Aorta (tissue), 5 donors: ENCODE measurements at places on chromosomes 4 and X.

- H3K4me1 ChIP-seq: no peaks in the 10 kb centered on the region
Measured at GRCh38 chr4:73765296-73765695, 24.9 kb downstream of the CXCL8 start.

DNA sequence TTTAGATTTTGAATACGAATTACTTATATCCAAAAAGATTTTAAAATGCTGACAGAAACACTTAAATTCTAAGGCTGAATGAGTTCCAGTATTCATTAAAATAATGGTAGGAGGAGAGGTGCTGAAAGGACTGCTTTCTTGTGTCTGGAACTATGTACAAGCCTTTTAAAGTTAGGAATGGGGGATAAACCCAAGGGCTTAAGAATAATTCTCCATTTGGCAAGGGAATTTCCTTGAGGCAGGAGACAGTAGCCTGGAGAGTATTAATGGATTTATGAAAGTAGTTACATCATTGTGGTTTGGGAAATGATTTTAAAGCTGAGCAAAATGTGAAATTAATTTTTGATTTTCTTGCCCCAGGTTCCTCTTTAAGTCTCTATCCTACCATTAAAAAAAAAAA lies 266.5 kb upstream of the KCNIP4 start:
- no peak for DNase-seq
- no peaks in the 10 kb centered on the region for H3K36me3 ChIP-seq
- H3K27me3 ChIP-seq: no peaks in the 10 kb centered on the region
- no peak overlapping the region for H3K4me3 ChIP-seq

DNA sequence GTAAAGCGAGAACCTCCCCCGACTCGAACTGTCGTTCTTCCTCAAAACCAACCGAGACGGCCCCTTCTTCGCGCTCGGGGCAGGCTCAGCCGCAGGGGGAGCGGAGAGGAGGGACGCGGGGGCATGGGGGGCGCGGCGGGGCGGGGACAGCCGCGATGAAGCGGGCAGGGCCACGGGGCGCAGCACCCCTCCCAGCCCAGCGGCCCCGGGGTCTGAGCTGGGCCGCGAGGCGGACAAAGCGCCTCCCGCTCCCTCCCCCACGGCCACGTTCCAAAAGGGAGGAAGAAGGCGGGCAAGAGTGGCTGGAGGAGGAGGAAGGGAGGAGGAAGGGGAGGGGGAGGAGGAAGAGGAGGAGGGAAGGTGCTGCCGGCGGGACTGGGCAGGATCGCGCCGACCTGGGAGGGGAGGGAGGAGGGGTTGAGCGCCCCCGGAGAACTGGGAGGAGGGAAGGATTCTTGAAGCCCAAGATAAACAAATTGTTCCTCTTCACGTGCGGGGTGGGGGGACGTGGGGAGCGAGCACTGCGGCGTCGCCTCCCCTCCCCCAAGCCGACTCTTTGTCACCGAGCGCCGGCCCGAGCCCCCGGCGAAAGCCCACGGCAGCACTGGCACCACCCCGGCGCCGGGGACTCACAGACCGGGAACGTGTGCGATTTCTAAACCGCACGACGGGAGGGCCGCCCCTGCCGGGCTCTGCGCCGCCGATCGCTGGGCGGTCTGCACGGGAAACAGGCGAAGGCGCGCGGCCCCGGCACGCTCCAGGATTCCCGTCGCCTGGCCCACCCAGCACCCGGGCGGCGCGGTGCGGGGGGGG lies 2.9 kb downstream of the MAML3 start:
- H3K36me3 ChIP-seq: no peaks in the 10 kb centered on the region
- DNase-seq: peak; percentile 94
- H3K27me3 ChIP-seq: no peaks in the 10 kb centered on the region
- peak overlapping the region; percentile 92 for H3K27ac ChIP-seq
- H3K4me3 ChIP-seq: peak overlapping the region; percentile 94
- H3K4me1 ChIP-seq: no peaks in the 10 kb centered on the region

- no peak overlapping the region for H3K4me3 ChIP-seq
- peaks cover 12% of the 10 kb centered on the region for H3K4me1 ChIP-seq
- no peaks in the 10 kb centered on the region for H3K36me3 ChIP-seq
Measured at GRCh38 chr4:168878623-168879022, 131.4 kb downstream of the CBR4 start.

- H3K36me3 ChIP-seq: no peaks in the 10 kb centered on the region
- DNase-seq: no peak
Measured at GRCh38 chr4:101599620-101600019, 190.9 kb upstream of the BANK1 start.

DNA sequence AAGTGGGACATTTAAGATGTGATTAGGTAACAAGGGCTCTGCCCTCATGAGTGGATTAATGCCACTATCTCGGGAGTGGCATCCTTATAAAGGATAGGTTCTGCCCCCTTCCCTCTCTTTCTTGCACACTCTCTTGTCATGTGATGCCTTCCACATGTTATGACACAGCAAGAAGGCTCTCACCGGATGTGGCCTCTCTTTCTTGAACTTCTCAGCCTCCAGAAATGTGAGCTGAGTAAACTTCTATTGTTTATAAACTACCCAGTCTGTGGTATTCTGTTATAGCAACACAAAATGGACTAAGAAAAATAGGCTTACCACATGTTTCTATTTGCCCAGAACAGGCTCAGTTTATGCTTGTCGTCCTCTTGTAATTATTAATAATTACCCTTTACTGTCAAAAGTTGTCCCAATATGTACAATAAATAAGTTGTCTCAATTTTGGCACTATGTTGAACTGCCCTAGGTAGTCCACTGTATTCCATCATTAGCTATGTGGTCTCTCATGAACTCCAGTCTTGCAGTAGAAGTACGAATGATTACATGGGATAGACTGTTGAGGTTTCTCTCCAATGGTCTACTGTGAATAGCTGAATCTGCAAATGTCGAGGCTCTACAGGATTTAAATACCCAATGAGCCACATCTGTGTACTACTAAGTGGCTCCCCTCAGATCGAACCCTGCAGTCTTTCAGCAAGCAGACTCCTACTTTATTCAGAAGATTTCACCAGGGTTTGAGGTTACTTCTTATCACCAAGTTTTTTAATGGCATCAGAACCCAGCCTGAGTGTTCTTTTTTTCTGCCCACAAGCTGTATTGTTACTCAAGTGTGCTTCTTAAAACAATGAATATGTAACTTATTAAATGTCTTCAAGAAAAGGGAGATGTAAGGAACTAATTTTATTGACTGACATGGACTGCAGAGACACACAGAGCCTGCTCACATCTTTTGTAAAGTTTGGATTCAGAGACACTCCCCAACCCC lies 102.0 kb upstream of the LEF1 start:
- no peak for DNase-seq
- no peak overlapping the region for H3K4me3 ChIP-seq
- no peaks in the 10 kb centered on the region for H3K4me1 ChIP-seq
- no peak overlapping the region for H3K27ac ChIP-seq
- H3K36me3 ChIP-seq: no peaks in the 10 kb centered on the region

GRCh38 chrX:131565909-131566308 lies 22.0 kb downstream of the OR13H1 start:
- H3K27me3 ChIP-seq: no peaks in the 10 kb centered on the region
- no peak overlapping the region for H3K27ac ChIP-seq
- no peaks in the 10 kb centered on the region for H3K4me1 ChIP-seq
- H3K36me3 ChIP-seq: no peaks in the 10 kb centered on the region
- DNase-seq: no peak
- no peak overlapping the region for H3K4me3 ChIP-seq

DNA sequence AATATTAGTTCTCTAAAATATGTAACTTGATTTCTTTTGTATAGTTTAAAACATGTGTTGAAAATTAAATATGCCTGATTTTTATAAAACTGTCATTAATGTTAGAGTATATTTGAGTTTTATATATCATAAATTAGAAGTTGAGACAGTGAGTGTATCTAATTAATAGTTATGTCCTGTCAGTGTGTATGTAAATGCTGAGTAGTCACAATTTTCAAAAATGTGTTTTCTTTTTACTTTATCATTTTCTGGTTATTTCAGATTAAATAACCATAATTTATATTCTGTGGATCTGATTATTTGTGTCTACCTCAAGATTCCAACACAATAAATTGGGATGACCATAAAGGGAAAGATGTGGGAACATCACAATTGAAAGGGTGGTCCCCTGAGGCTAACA lies 82.7 kb upstream of the CXXC4 start:
- H3K36me3 ChIP-seq: no peaks in the 10 kb centered on the region
- H3K27ac ChIP-seq: no peak overlapping the region
- no peaks in the 10 kb centered on the region for H3K4me1 ChIP-seq
- H3K27me3 ChIP-seq: no peaks in the 10 kb centered on the region

DNA sequence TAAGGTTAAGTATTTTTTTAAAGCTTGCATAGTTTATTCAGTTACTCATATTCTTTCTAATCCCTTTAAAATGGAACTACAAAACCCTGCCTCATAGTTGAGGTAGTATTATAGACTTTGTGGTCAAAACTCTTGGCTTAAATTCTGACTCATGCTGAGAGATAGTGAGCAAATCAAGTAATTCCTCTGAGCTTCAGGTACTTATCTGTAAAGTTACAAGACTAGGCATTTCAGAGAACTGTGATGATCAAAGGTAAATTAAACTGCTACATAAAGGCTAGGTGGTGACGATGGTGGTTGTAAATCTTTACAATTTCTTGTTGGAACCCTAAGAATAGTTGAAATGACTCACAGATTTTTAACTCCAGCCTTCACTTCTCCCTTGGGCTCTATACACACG lies 3.2 kb upstream of the CLOCK start:
- no peaks in the 10 kb centered on the region for H3K36me3 ChIP-seq
- H3K4me1 ChIP-seq: no peaks in the 10 kb centered on the region
- no peak for DNase-seq
- no peak overlapping the region for H3K27ac ChIP-seq
- H3K27me3 ChIP-seq: no peaks in the 10 kb centered on the region

DNA sequence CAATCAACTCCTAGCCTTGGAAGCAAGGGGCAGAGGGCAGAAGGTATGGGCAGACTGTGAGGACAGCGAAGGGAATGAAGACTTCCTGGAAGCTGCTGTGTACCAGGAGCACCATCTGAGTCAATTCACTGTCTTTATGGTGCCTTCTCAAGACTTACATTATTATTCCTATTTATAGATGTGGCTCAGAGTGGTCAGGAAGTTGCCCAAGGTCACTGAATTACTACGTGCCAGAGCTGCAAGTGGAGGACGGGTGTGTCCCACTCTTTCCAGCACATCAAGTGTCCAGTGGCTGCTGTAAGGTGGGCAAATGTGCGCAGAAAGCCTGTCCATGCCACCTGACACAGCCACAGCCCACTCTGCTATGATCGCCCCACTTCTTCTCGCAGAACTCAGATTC lies 32.0 kb downstream of the SMPX start:
- H3K4me3 ChIP-seq: no peak overlapping the region
- H3K36me3 ChIP-seq: no peaks in the 10 kb centered on the region
- no peaks in the 10 kb centered on the region for H3K27me3 ChIP-seq
- H3K4me1 ChIP-seq: no peaks in the 10 kb centered on the region

GRCh38 chrX:74835566-74835965 lies 89.7 kb downstream of the NEXMIF start:
- no peak overlapping the region for H3K27ac ChIP-seq
- no peaks in the 10 kb centered on the region for H3K36me3 ChIP-seq
- H3K27me3 ChIP-seq: no peaks in the 10 kb centered on the region

- H3K27me3 ChIP-seq: no peaks in the 10 kb centered on the region
- peak; percentile 26 for DNase-seq
- H3K36me3 ChIP-seq: no peaks in the 10 kb centered on the region
Measured at GRCh38 chr4:1590244-1590643, 93.9 kb downstream of the FAM53A start.

DNA sequence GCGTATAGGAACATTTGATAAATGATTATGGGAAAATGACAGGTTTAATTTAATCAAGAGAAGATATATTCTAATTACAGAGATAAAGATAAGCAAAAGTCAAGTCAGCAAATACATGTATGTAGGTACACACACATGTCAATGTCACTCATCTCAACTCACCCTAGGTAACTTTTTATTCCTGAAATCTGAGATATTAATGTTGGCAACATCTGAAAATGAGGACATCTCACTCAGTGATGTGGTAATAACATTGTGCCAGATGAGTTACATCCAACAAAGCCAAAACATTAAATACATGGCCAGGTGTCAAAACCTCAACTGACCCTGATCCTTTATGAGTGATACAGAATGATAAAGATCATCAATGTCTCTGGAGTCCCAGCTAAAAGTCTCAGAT lies 363.3 kb upstream of the F9 start:
- no peak overlapping the region for H3K4me3 ChIP-seq
- DNase-seq: no peak
- no peak overlapping the region for H3K27ac ChIP-seq
- no peaks in the 10 kb centered on the region for H3K27me3 ChIP-seq

DNA sequence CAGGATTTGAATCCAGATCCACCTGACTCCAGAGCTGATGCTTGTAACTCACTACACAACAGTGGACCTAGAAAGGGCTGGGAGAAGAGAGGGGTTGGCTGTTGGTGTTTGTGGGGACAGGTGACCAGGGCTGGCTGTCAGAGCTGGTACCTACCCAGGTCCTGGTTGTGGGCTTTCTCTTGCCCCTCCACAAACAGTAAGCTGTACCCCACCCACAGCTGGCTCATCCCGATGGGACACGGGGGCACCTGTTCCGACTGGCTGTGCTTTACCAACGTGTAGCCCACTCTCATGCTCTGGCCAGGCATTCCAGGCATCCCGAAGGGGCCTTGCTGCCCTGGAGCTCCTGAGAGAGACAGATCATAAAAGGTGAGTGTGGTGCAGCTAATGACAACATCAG lies 68.7 kb downstream of the ATG4A start:
- H3K4me3 ChIP-seq: no peak overlapping the region
- H3K27me3 ChIP-seq: no peaks in the 10 kb centered on the region
- no peaks in the 10 kb centered on the region for H3K4me1 ChIP-seq

DNA sequence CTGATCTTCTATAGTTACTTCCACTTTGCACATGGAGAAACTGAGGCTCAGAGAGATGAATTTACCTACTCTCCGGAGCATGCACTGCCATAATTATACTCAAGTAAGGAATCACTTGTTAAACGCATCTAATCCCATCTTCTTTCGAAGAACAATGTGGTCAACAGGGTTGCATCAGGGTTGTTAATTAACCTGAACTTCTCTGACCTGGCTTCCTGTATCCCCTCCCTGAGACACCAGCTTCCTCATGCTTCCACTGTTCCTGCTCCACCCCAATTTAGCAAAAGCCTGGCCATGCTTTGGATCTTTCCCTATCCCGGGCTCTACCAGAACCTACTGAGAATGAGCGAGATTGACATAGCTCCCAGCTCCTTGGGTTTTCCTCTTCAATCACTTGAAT lies 136.7 kb downstream of the SMIM20 start:
- no peaks in the 10 kb centered on the region for H3K36me3 ChIP-seq
- peaks cover 4% of the 10 kb centered on the region for H3K4me1 ChIP-seq
- DNase-seq: no peak
- no peak overlapping the region for H3K4me3 ChIP-seq

GRCh38 chrX:153845195-153845594 lies 14.9 kb upstream of the PDZD4 start:
- H3K27ac ChIP-seq: no peak overlapping the region
- no peak overlapping the region for H3K4me3 ChIP-seq
- no peaks in the 10 kb centered on the region for H3K4me1 ChIP-seq
- H3K36me3 ChIP-seq: no peaks in the 10 kb centered on the region

GRCh38 chrX:1659664-1660461 lies 45.0 kb downstream of the ASMT start:
- H3K27ac ChIP-seq: no peak overlapping the region
- H3K36me3 ChIP-seq: no peaks in the 10 kb centered on the region
- H3K4me1 ChIP-seq: no peaks in the 10 kb centered on the region
- H3K4me3 ChIP-seq: no peak overlapping the region

GRCh38 chr4:139934057-139934707 lies 219.8 kb downstream of the MAML3 start:
- H3K27me3 ChIP-seq: no peaks in the 10 kb centered on the region
- H3K4me1 ChIP-seq: no peaks in the 10 kb centered on the region
